ENCODE measurements at places on chromosomes 16 and 17.
A peak's percentile ranks its signal among the peaks of the same experiment; 100 is the strongest.

DNA sequence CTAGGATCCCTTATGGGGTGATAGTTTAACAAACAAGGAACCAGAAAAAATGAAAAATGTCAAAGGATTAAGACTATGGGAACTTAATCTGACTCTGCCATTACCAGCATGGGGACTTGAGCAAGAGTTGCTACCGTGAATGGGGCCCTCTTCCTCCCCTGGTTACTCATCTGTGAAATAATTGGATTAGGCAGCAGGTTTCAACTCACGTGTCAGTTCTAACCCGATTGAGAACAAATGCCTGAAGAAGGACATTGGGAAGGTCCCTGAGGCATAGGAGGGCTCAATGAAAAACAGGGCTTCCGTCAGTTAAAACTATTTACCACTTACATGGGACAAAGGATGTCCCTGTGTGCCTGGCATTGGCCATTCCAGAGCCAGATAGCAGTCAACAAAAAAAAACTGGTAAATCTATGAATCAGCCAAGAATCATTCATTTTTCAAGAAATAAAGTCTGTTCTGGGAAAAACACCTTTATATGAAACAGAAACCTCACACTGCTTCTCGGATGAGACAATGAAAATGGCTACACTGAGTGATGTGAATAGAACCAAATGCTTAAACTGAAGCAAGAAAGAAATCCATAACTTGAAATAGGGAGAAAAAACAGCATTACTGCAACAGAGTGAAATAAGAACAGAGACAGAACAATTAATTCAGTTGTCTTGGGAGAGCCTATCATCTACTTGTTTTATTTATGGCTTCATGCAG is 104.3 kb downstream of the ADAMTS18 start:
- no peak for DNase-seq

DNA sequence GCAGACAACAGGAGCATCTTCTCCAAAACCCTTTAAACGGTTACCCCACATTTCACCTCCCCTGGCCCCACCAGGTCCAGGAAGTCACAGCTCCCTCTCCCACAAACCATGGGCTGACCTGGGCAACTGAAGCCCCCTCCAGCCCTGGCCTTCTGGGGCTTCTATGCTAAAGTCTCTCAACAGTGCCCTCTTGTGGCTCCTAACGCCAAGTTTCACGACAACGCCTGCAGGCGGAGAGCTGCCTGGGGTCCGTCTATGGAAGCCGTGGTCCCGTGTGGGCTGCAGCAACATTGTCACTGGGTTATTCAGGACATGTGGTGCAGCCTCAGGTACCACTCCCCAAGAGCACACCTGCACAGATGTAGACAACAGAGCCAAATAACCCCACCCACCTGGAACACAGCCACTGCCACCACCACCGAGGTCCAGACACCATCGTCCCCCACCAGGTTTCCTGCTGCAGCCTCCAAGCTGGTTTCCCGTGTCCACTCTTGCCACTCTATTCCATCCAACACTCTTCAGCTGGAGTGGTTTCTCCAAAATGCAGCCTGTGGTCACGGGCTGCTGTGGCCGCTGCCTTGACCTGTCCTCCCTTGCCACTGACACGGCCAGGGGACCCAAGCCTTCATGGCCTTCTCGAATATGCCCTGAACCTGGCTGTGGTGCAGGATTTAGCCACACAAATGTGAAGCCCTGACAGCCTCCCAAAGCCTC is 19.1 kb downstream of the C16orf95 start:
- DNase-seq, result peak; percentile 42

DNA sequence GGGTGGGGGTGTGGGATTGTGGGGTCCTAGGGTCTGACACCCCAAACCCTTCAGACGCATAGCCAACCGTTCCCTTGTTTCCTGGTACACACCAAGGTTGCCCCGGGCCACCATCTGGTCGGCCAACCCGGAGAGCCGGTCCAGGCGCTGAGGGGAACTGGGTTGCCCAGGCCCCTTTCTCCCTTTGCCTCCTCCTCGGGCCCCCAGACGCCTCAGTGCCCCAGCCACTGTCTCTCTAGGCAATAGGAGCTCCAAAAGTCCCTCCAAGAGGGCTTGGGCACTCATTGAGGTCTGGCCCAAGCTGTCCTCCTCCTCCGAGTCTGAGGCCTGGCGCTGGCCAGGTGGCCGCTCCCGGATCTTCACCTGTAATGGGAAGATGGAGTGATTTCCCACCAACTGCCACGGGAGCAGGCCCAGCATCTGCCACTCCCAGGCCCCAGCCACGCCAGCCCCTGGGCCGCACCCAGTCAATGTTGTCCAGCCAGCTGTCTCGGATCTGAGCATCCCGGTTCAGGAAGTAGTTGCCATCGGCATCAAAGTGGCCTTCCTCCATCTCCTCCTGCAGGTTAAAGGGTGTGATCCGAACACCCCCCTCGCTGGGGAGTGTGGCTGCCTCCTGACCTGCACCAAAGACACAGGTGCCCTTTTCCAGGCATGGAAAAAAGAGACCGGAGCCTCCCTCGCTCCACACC is 1.5 kb downstream of the CD2BP2 start:
- no peak for DNase-seq

- DNase-seq, result no peak
Observed at GRCh38 chr17:59121901-59122480, 15.3 kb upstream of the TRIM37 start.

DNA sequence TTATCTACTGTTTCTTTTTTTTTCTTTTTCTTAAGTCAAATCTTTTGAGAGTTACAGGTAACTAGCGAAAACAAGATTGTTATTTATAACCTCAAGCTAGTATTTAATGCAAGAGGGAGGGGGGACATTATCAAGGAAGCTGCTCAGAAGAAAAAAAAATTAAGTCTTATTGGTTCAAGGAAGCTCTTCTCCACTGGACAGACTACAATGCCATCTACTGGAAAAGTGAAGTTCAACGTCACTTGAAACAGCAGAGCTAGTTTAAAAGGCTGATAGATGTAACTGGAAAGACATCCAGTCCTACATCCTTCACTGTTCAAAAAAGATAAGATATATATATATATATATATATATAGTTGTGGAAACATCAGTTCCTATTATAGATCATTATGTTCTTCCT is 418.0 kb upstream of the PSMD7 start:
- peak; percentile 62 for DNase-seq

GRCh38 chr16:85291302-85292148 is 179.3 kb upstream of the CIBAR2 start:
- no peak for DNase-seq

DNA sequence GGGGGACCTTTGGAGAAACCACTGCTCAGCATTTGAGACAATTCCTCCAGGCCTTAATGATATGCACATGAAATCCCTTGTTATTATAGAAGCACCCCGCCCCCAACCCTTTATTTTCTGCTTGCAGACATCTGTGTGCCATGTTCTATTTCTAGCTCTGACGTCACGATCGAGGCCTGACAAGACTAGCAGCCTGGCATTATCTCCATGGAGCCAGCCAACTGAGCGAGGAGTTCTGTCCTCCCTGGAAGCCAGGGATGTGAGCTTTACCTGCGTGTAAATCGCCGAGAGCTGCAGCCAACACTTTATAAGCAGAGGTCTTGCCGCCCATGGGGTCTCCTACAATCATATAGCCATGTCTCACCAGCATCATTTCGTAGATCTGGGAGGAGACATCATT is 116.9 kb downstream of the DNAH3 start:
- DNase-seq, result no peak

DNA sequence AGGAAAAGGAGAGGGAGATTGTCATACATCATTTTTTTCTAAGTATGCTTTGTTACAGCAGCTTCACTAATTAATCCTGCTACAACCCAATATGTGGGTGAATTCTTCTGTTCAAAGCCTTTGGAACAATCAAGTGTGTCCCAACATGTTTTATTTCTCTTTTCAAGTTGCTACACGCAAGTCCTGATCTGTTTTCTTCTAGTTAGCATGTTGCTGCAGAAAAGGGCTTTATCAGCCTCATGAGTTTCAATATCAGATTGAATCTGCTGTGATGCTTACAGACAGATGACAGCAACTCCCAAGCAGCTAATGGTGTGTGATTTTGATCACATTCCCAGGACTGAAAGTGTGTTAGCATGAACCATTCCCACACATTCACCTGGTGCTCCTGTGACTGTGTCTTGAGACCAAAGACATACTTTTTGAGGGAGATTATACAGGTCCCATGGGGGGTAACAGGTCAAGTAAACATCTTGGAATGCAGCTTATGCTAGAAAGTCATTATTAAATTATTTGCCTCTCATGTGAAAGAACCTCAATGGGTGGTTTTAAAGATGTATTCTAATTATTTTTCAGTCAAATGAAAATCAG is 96.9 kb upstream of the KCNJ16 start:
- DNase-seq, result no peak

GRCh38 chr16:84434800-84435199 is 66.5 kb downstream of the ATP2C2 start:
- DNase-seq, result no peak

- no peak for DNase-seq
Observed at GRCh38 chr16:88004391-88004790, 53.2 kb downstream of the BANP start.

- no peak for DNase-seq
Observed at GRCh38 chr16:78844682-78845081, 745.2 kb downstream of the WWOX start.

GRCh38 chr16:74768239-74768638 is 6.4 kb downstream of the FA2H start:
- DNase-seq, result no peak

GRCh38 chr16:5549802-5550201 is 452.2 kb upstream of the EEF2KMT start:
- no peak for DNase-seq
